ENCODE measurements at places on chromosomes 3 and 15.
A peak's percentile ranks its signal among the peaks of the same experiment; 100 is the strongest.

- DNase-seq: no peak
Measured at GRCh38 chr3:112327371-112327951, 5.5 kb upstream of the CD200 start.

GRCh38 chr15:38174691-38175090, 77.9 kb upstream of the SPRED1 start:
- no peak for DNase-seq

GRCh38 chr3:38805765-38806386, 10.1 kb downstream of the SCN10A start:
- peak; percentile 41 for DNase-seq

GRCh38 chr15:77643764-77644163, 11.1 kb upstream of the LINGO1 start:
- DNase-seq: no peak

- no peak for DNase-seq
Measured at GRCh38 chr15:89490081-89490813, 6.1 kb downstream of the RHCG start.

GRCh38 chr3:7710284-7710683, 791.3 kb upstream of the LMCD1 start:
- DNase-seq: no peak

- DNase-seq: no peak
Measured at GRCh38 chr3:53191836-53192480, 30.9 kb downstream of the PRKCD start.

DNA sequence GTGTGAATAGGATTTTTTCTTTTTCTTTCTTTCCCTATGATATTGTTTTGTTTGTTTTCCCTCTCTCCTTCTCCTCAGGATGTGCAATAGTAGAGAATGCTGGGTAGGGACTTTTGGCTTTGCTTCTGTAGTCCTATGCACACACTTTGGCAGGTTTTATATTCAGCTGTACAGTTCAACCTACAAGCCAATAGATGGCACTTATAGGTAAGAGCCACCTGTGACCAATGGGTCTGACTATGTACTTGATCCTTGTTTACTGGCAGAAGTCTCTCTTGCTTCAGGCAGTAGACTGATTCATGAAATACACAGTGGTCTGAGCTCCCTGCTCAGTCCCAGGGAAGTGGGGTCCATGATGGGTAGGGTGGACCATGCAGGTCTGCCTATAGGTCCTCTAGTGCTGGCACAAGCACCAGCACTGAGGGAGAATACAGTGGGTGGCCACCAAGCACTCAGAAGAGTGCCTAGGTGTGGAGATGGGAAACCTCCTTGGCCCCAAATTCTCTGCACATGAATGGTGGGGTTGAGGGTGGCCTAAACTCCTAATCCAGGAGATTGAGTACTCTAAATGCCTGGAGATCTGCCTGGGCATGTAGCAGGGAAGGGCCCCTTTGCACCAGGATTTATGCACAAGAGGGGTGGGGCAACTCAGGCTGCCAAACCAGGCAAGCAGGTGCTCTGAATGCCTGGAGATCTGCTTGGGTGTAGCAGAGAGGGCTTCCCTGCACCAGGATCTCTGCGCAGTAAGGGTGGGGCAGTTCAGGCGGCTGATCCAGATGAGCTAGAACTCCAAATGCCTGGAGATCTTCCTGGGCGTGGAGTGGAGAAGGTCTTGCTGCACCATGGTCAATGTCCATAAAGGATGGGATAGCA, 176.1 kb downstream of the DOCK3 start:
- DNase-seq: no peak

- DNase-seq: no peak
Measured at GRCh38 chr3:69772152-69772867, 33.0 kb downstream of the MITF start.

- DNase-seq: no peak
Measured at GRCh38 chr3:140131895-140132294, 196.9 kb downstream of the CLSTN2 start.

- no peak for DNase-seq
Measured at GRCh38 chr15:101489599-101490407, at the start of gene PCSK6. PCSK6 (minus strand) TSS chr15:101489707; CDS start chr15:101489670, 37 bp downstream.

DNA sequence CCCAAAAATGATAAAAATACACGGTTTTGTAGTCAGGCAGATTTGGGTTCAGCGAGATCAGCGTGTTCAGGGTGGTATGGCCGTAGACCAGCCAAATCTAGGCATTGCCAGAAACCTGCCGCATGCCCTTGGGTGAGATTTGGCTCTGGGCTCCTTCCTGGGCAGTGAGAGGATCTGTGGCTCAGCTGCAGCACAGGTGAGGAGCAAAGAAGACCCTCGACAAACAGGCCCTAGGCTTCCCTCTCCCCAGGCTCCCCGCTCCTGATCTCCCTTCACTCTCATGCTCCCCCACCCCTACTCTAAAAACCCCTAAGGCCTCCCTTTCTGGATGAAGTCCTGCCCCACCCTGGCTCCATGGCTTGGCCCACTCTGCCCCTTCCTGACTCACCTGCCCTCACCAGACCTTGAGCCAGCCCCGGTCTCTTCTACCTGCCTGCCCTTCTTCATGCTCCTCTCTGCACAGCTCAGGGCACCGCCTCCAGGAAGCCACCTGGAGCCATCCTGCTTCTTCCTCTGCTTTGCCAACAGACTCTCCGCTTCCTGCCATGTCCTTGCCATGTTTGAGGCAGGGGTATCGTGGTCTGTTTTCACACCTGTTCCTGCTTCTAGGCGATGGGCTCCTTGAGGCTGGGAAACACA, 88.1 kb downstream of the CORO2B start:
- DNase-seq: no peak

DNA sequence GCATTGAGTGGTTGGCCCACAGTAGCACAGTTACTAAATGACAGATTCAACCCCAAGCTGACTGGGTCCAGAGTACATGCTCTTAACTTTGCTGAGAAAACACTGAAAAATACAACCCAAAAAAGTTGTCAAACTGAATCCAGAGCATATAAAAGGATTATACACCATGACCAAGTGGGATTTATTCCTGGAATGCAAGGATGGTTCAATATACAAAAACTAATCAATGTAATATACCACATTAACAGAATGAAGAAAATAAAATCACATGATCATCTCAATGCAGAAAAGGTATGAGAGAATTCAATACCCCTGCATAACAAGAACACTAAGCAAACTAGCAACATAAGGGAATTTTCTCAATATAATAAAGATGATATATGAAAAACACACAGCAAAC, 98.5 kb downstream of the STAG1 start:
- no peak for DNase-seq

DNA sequence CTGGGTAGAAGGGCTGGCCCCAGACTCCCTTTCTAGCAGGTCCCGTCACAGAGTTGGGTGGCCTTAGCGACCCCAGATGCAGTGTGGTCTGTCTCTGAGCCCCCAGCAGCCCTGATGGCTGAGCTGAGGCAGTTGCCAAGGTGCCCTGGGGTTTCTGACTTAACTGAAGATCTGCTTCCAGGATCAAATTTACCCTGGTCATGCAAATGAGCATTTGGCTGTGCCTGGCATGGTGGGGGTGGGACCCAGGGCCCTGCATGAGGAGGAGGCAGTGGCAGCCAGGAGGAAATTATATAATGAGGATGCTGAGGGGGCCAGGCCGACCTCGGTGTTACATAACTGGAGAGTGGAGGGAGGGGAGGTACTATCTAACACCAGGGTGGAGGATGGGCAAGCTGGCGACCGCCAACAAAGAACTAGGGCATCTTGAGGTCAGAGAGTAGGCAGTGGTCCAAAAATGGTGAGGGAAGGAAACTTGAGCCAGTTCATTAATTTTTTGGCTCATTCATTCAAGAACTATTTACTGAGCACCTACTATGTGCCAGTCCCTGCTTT, 16.4 kb downstream of the PLEKHO2 start:
- no peak for DNase-seq

- DNase-seq: no peak
Measured at GRCh38 chr3:194083637-194084224, 52.2 kb upstream of the HES1 start.

DNA sequence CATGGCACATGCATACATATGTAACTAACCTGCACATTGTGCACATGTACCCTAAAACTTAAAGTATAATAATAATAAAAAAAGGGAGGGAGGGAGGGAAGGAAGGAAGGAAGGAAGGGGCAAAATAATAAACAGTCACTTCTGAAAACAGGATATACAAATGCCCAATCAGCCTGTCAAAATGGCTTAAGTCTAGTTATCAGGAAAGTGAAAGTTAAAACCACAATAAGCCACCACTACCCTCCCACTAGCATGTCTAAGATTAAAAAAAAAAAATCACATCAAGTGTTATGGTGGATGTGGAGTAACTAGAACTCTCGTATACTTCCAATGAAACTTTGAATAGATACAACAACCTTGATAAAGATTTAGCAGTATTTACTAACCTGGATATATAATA, 145.6 kb upstream of the GMNC start:
- no peak for DNase-seq

- no peak for DNase-seq
Measured at GRCh38 chr3:125214738-125215137, 2.2 kb upstream of the SLC12A8 start.

DNA sequence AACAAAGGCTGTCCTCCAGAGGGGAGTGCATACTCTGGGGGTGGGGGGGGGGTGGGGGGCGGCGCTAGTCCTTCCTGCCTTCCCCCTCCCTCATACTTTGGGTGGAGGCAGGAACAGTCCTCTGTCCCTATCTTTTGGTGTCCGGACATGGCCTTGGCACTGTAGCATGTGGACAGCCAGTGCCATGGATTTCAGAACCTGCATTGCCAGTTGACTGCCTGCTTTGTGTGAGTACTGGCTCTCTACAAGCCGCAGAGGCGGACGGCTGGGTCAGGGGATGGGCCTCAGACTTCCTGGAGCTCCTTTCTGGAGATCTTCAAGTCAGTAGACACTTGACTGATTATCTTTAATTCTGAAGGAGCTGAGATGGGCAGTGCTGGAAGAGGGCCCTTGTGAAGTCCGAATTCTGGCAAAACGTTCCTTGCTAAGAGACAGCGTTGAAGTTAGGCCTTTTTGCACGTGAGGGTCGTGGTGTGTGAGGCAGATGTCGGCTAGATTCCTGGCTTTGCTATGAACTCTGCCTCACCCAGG, 2.5 kb downstream of the CLDN11 start:
- no peak for DNase-seq

DNA sequence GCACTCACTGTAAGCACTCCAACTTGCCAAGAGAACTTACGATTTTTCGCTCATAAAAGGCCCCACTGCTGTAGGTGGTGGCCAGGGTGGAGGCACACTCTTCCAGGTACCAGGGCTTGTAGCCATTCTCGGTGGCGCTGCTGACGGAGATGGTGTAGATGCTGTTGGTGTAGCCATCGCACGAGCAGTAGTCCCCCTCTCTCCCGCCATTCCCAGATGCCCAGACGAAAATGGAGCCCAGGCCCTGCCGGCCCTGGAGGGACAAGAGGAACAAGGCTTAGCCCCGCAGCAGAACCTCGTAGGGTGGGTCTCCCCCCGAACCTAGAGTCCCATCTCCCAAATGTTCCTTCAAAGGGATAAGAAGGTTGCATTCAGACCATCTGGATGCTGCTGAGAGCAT, 96.3 kb downstream of the PCSK6 start:
- no peak for DNase-seq

DNA sequence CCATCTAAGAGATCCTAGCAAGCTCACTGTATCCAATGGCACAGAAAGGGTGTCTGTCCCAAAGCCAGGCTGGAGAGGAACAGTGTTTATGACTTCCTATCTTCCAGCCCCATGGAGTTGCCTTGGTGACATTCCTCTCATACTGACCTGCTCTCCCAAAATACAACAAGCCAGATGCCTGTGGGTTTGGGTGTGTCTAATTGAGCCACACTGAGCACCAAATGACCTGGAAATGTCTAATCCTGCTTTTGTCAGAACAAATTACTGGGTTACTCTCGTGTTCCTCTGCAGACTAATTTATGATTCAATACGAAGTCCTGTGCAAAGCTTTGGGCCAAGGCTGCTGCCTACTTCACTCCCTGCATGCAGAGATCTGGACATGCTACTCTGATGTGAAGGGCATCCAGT, 98.1 kb upstream of the STRIT1 start:
- DNase-seq: no peak

DNA sequence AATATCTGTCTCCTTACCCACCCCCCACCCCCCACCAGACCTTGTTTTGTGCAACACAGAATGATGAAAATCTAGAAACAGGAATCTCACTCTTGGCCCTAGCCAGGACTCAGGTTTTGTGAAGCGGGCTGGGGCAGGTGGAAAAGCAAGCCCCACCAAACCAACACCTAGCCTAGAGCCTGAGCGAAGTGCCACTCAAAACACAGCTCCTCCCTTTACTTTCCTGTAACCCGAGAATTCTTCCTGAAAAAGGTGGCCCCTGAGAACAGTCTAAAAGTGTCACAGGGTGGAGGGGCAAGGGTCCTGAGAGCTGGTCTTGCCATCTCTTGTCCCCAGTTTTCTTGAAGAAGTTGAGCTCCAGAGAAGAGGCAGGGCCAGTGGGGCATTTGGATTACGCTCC, 17.4 kb upstream of the RPUSD3 start:
- DNase-seq: no peak

- no peak for DNase-seq
Measured at GRCh38 chr15:76172782-76173181, 113.0 kb downstream of the TMEM266 start.

DNA sequence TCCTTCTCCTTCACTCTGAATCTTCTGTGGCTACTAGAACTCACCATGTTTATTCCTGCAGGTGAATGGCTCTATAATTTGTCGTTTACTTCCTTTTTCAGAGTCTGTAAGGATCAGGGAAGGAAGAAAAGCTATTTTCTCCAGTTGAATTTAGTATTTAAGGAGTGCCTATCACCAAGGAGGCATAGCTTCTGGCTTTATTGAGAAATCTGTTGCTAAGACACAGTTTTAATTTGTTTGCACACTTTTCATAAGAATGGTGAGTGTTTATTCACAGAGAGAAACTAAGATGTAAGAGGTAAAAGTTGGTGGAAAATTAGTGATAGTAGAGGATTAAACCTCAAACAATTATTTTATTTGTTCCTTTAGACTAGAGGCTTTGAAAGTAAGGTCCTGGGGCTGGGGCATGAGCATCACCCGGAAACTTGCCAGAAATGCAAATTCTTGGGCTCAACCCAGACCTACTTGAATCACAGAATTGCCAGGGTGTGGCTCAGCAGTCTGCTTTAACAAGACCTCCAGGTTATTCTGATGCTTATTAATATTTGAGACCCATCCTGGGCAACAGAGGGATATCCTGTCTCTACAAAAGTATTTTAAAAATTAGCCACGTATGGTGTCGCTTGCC, 461.3 kb downstream of the AGBL1 start:
- DNase-seq: no peak

- no peak for DNase-seq
Measured at GRCh38 chr15:93152951-93153350, 63.9 kb upstream of the RGMA start.

DNA sequence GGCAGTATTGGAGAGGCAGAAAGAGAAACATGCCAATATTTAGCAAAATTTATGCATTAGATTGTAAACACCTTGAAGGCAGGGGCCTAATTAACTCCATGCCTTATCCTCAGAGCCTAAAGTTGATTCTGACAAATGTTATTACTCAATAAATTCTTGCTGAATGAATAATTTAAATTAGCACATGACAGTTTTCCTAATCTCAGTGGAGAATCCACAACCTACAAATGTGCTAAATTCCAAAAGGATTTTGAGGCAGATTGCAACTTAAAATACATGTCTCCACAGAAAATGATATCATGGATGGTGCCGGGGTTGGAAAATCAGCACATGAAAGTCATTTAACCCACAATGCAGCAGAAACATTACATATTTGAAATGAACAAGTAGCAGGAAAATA, 41.1 kb upstream of the NANOGP8 start:
- no peak for DNase-seq
